NCI-H2107 (cell line): ENCODE measurements at places on chromosomes 1 and 21.

GRCh38 chr1:51644533-51645197 lies 27.8 kb downstream of the OSBPL9 start:
- no peak for DNase-seq

GRCh38 chr1:173861731-173862145 lies 6.1 kb downstream of the GAS5 start:
- no peak for DNase-seq

- DNase-seq, result no peak
These were observed 237.3 kb downstream of the S1PR1 start for GRCh38 chr1:101474039-101474665.

GRCh38 chr1:202067188-202067974 lies 55.3 kb upstream of the GPR37L1 start:
- no peak for DNase-seq

- no peak for DNase-seq
These were observed 25.0 kb upstream of the ZNF436 start for GRCh38 chr1:23394684-23395083.

DNA sequence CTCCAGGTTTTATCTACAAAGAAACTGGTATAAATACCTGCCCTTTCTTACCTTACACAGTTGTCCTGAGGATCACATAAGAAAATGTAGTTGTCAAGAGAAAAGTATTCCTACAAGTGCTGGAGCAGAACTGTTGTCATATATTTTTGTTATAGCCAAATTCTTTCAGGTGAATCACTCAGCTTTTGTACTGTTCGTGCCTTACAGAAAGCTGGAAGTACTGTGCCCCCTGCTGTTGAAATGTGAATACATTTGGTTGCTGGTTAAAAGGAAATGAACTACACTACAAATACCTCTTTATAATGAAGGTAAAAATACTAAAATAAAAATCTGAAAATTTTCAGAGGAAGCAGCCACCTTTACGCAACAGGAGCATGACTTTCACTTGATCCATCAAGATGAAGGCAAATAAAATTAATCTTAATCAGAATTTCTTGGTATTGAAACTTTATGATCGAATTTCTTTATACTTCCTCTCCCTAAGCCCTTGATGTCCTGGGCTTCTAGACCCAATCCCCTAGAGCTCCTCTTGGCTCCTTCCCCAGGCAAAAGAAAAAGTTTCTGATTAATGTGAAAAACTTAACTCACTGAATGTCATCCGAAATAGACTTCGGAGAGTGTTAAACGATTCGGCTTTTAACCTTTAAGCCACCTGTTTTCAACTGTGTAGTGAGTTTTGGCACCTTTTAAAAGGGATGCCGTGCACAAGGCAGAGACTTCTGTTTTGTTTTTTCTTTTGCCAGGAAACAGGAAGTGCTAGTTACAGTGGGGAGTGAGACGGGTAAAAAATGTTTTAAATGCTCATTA lies 12.5 kb downstream of the CHML start:
- no peak for DNase-seq

GRCh38 chr1:57109247-57109646 lies 143.4 kb upstream of the C8B start:
- DNase-seq, result no peak

- DNase-seq, result no peak
These were observed 49.3 kb downstream of the CLCA4 start for GRCh38 chr1:86596224-86596623.

DNA sequence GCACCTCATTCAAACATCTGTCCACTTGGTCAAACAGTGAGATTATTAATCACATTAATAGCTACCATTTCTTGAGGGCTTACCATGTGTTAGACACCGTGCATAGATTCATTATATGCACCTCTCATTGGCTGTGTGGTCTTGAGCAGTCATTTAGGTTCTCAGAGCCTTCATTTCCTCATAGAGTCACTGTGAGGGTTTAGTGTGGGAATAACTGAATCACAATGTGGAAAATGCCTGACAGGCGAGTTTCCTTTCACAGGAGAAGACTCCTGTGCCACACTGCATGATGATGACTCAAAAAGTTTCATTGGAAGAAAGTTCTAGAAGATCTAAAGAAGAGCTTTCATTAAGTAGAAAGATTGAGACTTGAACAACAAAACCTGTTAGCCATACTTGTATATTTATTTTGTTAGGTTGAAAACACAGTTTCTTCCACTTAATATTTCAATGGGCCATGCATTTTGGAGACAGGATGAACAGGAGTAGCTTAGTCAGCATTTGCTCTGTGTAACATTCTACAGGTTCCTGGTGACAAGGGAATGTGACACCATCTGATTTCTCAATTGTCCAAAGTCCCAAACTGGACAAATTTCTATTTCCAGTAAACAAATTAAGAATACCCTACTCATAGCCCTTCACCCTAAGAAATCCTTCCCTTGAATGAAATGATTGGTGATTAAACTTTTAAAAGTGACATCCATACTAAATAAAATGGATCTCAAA lies 45.7 kb downstream of the FYB2 start:
- no peak for DNase-seq

DNA sequence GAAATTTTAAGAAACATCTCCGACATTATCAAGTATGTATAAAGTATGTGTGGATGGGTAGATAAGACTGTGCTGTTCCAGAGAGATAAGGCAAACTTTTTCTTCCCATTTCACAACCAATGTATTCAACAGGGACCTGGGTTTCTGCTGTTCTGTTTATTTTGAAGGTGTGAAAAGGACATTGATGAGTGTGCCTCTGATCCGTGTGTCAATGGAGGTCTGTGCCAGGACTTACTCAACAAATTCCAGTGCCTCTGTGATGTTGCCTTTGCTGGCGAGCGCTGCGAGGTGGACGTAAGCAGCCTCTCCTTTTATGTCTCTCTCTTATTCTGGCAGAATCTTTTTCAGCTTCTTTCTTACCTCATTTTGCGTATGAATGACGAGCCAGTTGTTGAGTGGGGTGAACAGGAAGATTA lies 174.0 kb downstream of the CRB1 start:
- DNase-seq, result no peak

GRCh38 chr1:228875741-228876140 lies 140.5 kb downstream of the RHOU start:
- DNase-seq, result no peak

DNA sequence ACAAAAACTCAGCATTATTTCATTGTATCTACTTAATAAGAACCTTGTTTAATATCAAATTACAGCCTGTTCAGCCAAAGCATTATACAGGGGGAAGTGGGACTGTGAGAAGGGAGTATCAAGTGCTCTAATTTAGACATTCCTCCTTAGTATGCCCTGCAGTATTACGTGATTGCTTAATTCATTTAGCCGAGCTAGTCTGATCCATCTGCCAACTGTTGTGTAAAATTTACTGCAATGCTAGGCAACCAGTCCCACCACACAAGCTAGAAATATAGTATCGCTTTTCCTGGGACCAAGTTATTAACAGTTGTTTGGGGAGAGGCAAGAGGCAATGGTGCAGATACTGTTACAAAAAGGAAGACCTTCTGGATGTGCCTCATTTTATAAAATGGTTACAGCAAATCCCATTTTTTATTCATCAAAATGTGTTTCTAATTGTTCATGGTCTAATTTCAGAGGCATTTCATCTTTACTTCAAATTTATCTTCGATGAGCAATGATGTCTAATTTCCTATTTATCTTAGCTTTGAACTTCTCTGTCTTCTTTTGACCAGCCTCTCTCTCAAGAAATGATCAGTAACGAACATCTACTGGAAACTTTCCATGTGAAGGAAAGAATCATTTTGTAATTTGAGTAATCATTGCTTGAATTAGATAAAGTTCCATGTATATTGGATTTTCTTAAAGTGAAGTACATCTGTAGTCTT lies 283.3 kb downstream of the DUSP10 start:
- DNase-seq, result no peak

GRCh38 chr1:34587761-34588160 lies 167.1 kb upstream of the GJB5 start:
- DNase-seq, result no peak

DNA sequence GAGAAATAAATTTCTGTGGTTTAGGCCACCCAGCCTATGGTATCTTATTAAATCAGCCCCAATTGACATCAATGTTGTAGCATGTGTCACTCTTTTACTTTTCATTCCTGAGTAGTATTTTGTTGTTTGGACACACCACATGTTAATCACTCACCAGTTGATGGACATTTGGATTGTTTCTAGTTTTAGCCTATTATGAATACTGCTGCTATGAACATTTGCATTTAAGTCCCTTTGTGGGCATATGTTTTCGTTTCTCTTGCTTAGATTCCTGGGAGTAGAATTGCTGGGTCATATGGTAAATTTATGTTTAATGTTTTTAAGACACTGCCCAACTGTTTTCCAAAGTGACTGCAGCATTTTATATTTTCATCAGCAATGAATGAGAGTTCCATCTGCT lies 50.2 kb upstream of the NUF2 start:
- DNase-seq, result no peak

- DNase-seq, result no peak
These were observed 228.3 kb upstream of the PKN2 start for GRCh38 chr1:88455621-88456256.

DNA sequence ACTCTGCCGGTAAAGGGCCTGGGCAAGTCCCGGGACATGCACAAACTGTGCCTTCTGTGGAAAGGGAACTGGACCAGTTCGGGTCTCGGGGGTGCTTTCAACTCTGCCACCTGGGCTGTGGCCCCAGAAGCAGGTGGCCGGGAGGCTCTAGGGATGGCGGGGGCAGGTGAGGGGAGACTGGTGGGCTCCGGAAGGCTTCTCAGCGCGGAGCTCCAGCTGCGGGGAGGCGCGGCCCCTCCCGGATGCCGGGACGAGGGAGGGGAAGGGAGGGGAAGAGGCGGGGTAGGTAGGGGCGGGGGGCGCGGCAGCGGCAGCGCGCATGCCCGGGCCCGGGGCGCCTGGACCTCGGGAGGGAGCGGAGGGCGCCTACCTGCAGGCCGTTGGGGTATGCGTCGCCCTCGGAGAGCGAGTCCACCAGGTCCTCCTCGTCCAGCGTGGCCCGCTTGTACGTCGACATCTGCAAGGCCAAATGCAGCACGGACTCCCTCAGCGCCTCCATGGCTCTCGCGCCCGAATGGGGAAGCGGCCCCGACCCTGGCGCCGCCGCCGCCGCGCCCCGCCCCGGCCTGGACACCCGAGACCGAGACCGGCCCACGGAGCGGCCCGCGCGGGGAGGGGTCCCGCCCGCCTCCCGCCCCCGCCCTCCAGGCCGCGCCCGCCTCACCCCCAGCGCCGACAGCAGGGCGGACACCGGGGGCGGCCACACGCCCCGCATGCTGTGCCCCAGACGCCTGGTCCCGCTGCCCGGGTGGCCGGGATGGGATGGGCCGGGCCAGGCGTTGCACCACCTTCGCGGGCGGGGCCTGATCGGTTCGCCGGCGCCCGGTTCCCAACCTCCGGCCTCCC lies at the start of gene ECE1:
Gene ECE1, minus strand, starts transcription at position 764 of the 846 bp plus-strand sequence. Its CDS starts 49 bp downstream, at position 715.
- no peak for DNase-seq

- DNase-seq, result no peak
These were observed 210.0 kb downstream of the GABPA start for GRCh38 chr21:25944672-25945213.

DNA sequence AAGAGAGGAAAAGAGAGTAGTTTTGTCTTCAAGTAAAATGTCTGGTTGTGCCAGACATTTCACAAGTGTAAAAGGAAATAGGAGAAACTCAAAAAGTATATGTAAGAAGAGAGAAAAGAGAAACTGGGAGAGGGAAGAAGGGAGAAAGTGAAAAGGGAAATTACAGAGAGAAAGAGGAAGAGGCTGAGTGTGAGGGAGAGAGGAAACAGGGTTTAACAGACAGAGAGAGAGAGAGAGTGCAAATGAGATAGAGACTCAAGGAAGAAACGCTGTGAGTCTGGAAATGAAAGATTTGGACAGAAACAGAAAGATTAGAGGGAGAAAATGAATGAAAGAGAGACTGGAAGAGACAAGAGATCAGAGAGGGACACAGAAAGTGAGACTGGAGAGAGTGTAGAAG lies 806.2 kb downstream of the PLA2G4A start:
- no peak for DNase-seq

DNA sequence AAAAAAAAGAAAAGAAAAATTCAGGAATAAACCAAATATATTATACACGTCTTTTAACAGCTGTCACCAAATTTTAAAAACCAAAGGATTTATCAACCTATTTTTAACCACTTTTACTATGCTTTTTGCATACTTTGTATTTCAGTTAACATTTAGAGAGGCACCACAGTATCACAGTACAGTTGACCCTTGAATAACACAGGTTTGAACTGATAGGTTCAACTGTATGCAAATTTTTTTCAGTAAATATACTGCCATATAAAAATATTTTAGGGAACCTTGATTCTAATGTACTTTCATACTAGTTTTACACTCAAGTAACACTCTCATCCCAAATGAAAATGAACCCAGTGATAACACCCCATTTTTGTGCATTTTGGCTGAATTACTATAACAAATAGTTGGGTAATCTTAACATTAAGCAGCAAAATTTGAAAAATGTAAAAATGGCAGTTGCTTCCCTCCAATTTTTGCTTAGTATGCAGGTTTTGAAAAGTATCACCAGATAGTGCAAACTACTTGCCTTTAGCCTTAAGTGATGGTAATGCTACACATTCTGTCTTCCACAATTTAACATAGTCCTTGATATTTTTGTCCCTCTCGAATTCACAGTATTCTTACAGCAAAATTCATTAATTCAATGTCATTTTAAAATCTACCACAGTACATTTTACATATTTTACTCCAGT lies 10.8 kb upstream of the ADCY10 start:
- no peak for DNase-seq

DNA sequence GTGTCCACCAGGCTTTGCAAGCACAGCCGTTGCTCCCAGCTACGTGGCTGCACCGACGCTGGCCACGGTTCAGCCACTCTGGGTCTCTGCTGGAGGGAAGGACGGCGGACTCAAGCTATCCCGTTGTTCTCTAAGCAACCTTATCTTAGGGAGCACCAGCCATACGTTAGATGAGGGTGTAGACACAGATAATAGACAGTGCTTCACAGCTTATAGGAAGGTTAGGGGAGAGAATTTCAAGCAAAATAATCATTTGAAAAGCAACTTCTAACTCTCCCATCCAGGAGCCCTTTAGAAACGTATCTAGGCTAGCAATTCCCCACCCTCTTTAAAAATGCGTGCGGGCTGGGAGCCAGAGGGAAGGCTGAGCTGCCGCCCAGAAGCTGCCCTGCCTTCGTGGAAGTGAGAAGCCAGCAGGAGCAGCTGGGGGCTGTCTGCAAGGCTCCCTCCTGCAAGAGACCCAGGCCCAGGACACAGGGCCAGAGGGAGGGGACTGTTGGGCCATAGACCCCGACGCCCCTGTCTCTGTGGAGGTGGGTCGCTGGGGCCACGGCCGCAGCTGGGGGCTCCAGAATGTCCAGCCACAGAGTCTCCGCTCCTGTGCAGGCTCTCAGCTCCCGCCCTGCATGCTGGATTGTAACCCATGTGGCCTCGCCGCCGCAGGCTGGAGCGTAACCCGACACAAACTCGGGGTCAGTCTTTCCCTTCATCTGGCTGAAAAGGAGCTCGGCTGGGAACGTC lies 31.2 kb upstream of the COL6A2 start:
- DNase-seq, result no peak
